ENCODE measurements at places on chromosomes 1 and 21.

DNA sequence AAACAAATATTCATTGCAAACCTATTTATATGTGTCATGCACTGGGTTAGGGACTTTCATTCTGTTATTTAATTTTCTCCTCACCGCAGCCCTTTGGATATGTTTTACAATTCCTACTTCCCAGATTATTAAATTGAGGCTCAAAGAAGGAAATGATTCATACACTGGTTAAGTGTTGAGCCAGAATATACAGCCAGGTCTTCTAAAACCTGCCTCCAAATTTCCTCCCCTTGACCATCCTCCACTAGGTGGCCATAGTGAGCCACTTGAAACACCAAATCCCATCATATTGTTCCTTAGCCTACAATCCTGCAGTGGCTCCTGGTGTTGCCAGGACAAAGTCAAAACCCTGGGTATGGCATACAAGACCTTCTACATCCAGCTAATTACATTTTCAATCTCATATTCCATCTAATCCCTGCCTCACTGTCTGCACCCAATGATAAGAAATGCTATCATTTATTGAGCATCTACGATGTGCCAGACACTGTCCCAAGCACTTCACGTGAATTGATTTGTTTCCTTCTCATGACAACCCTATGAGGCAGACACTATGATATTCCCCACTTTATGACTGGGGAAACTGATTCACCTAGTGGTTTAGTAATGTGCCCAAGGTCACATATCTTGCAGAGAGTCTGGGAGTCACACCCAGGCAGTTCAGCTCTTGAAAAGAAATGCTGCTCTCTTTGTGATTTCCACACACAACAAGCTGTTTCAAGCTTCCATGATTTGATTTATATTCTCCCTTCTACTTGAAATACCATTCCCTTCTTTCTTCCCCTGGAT, 23.6 kb upstream of the KIRREL1 start:
- DNase-seq = no peak

GRCh38 chr1:218284377-218284916, 646 bp upstream of the RRP15 start:
- no peak for DNase-seq

- DNase-seq = no peak
Measured at GRCh38 chr1:8211883-8212579, 105.9 kb upstream of the SLC45A1 start.

DNA sequence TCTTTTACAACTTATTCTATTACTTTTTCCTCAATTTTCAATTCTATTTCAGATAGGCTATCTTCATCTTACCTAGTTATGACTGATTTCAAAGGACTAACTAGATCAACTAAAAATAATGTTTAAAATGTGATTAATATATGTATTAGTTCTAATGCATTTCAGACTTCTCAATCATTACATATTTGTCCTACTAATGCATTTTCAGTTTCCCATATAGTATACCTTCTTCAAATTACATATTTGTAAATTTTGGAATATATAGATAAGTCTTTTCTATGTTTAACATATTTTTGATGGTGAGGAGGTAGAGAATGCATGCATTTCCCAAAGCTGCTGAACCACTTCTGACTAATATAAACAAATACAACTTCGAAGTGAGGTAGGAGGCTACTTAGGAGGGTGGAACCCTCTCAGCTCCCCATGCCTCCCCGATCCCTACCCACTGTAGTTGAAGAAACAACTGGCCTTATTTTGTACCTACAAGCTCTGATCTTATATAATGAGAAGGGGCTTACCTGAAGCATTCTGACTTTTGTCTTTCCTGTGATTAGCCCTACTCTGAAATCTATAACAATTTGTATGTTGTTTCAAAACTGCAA, 1.7 kb downstream of the TRMT1L start:
- no peak for DNase-seq

- no peak for DNase-seq
Measured at GRCh38 chr1:66244429-66244828, 289.5 kb upstream of the SGIP1 start.

- no peak for DNase-seq
Measured at GRCh38 chr1:40625076-40625475, 40.4 kb downstream of the RIMS3 start.

- DNase-seq = no peak
Measured at GRCh38 chr1:185739967-185740366, 5.8 kb downstream of the HMCN1 start.

GRCh38 chr1:156516821-156517220, 16.2 kb upstream of the MEF2D start:
- DNase-seq = no peak

DNA sequence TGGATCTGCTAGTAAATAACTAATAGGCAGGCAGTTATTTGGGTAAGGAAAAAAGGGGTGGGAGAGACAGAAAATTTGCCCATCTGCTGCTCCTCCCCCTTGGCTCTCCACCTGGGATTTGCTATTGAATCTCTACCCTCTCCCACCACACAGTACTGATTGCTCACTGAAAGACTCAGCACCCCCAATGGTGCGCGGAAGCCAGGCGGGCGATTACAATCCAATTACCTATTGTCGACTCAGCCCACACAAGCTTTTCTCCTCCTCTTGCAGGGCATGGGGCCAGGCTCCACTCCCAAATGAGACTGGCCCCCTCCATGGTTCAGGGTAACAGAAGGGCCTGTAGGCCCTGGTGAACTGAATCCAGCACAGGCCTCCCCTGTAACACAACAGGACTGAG, 2.7 kb upstream of the HMGN2 start:
- DNase-seq = no peak

GRCh38 chr1:117017648-117018047, 16.1 kb downstream of the CD101 start:
- no peak for DNase-seq

- no peak for DNase-seq
Measured at GRCh38 chr21:15667010-15667409, 62.8 kb upstream of the USP25 start.

DNA sequence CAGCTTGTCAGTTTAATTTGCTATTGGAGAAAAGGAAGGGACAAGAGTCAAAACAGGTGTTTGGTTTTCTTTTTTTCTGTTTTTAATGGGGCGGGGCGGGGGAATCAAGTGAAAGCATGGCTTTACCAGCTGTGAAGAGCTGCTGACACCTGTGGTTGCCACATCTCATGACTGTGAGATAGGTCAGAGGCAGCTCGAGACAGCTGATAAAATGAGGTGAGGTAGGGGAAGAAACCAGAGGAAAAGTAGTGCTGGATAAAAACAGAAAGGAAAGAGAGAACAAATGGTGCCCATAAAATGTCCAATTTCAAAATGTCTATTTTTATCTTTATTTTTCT, 272.3 kb downstream of the NEGR1 start:
- DNase-seq = no peak

DNA sequence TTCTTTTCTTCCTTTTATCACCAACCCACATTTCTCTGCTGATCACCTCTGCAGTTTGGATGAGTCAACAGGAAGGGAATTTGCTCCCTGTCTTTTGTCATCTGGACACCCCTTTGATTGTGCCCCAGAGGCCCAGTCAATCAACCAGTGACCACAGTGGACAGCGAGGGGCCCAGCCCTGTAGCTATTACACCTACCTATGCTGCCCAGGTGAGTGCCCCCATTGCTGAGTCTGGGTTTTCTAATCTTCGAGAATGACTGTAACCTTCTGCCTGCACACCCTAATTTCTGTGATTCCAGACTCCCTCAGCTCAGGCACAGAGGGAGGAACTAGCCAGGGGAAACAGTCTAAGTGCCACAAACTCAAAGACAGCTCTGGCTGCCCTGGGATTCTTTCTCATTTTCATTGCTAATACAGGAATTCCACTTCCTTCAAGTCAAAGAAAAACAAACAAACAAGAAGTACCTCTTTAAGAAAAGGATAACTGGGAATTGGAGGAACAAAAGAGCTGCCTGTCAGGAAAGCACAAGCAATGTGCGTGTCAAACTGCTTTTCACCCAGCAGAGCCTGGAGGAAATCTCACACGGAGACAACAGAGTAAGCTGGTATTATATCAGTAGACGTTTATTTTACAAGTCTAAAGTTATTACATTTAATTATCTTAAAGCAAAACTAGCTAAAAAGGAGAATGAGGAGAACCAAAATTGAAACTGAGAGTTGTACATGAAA, 311.1 kb downstream of the AJAP1 start:
- no peak for DNase-seq

DNA sequence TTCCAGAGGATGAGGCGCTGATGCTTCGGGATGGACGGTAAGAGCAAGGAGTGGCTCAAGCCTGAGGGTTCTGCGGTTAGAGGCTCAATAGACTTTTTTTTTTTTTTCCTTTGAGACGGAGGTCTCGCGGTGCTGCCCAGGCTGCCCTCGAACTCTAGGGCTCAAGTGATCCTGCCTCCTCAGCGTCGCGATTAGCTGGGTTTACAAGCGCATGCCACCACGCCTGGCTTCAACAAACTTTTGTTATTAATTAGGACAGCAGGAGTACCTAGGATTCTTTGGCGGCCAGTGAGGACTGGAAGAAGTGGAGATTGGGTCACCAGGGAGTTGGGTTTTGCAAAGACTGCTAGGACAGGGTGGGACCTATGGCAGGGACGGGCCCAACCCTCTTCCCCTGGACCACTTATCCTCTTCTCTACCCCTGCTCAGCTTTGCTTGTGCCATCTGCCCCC, 587 bp downstream of the SCNM1 start:
- no peak for DNase-seq

DNA sequence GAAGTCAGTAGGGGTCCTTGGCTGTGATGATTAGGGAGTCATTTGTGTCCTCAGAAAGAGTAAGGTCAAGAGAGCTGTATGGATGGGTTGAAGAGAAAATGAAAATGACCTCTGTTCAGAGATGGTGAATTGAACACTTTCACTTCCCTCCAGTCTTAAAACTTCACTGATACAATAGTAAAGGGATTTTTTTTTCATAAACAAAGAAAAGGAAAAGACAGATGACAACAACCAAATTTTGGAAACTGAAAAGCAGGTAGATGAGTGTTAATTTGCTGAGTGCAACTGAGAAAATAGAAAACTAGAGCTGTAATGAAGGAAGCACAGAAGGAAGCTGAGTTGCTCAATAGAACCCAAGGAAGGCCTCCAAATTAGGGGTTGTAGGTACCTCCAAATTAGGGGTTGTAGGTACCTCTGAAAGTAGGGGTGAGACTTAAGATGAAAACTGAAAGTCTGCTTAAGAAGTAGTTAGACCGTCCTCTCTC, 14.8 kb upstream of the S1PR1 start:
- DNase-seq = no peak

DNA sequence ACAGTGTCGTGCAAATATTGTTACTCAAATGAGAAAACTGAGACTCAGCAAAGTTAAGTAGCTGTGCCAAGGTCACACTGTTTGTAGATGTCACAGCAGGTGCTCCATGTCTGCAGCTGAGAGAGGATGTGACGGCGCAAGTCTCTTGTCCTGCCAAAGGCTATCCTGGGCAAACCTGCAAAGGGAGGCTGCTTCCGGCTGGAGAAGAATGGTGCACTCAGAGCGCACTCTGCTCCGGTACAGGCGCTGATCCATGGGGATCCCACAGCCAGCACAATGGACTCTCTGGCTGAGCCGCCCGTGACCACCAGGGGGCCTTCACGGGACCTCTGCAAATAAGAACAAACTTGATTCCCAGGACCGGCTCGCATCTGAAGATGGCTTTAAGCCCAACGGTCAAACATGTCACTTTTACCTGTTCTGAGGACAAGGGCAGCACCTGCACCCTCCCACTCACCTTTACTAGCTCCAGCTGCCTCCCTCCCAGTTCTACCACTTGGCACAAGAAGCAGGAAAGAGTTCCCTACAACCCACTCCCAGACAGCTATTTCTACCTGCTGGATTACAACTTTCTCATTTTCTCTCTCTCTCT, 21.9 kb downstream of the RD3 start:
- DNase-seq = peak; percentile 13

- no peak for DNase-seq
Measured at GRCh38 chr1:204459706-204460105, 34.9 kb downstream of the PIK3C2B start.

GRCh38 chr1:20867847-20868246, 80.7 kb upstream of the HP1BP3 start:
- no peak for DNase-seq

GRCh38 chr1:173400387-173400995, 76.6 kb upstream of the PRDX6 start:
- DNase-seq = no peak

- no peak for DNase-seq
Measured at GRCh38 chr1:196034080-196034706, 574.0 kb downstream of the KCNT2 start.

GRCh38 chr1:241142493-241142892, 214.5 kb downstream of the RGS7 start:
- no peak for DNase-seq

- no peak for DNase-seq
Measured at GRCh38 chr1:8510041-8510823, 192.3 kb downstream of the SLC45A1 start.

DNA sequence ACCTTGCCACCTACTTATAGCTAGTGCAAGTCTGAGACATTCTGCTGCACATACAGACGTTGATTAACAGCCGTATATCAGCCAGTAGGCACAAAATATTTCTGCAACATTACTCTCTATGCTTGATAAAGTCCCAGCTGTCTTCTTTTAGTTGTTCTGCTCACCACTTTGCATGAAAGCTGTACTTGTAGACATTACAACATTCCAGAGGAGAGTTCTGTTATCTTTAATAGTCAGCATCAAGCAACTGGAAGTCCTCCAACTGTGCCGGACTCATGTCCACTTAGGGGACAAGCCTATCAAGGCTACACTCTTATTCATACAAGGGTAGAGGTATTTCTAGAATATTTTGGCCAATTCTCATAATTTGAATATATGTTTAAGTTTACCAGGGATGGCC, 50.0 kb downstream of the CACHD1 start:
- no peak for DNase-seq

DNA sequence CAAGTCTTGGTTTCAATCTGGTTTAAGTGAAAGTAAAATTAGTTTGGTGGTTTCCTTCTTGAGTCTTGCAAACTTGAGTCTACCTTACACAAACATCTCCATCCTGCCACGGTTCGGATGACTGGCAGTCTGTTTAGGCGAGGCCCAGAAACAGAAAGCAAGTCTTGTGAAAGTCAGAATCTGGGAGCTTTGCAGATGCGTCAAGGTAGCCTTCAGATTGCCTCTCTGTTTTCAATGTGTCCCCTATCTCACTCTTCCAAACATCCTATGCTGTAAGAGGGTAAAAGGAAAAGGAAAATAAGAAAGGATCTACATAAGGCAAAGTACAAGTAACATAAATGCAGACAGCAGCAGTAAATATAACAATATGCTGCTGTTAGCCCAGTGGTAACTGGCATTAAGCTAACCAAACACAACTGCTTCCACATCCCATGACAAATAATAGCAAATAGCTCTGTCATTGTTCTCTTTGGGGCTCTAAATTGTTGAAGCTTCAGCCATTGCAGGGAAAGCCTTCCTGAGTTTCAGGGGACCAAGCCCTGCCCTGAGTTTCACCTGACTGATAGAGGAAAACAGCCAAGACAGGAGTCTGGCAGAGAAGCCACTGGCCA, 26.2 kb upstream of the C1orf105 start:
- peak; percentile 89 for DNase-seq

GRCh38 chr1:14740016-14740415, 141.5 kb downstream of the KAZN start:
- DNase-seq = no peak

DNA sequence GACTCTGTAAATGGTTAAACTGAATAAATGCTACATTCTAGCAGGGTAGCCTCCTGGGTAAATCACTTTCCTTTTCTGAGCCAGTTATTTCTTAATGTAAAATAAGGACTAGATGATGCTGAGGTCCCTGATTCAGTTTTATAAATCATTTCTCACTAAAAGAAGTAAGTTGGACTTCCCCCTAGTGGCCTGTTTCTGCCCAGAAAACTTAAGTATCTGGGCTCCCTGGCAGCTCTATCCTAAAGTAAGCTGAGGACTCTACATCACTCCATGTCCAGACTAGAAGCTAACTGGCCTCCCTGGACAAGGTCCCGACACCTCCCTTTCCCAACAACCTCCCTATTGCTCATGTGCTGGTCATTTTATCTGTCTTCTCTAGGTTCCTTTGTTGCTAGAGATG, 3.0 kb downstream of the GPN2 start:
- DNase-seq = no peak
